ENCODE measurements at places on chromosomes 3 and 15. TPM values are rescaled to one million over a fixed set of nuclear protein-coding genes. Genes with fewer than 3 reads are reported as not detected.
A peak's percentile ranks its signal among the peaks of the same experiment; 100 is the strongest.

GOLGA8M gene
- not detected for total RNA-seq

RBP2 gene
- total RNA-seq: not detected

GOLGA6L7 gene
- total RNA-seq: 0.15 TPM

CD80 gene
- total RNA-seq: 0.12 TPM

KNG1 gene
- not detected for total RNA-seq

FBXW12 gene
- total RNA-seq: 0.30 TPM

SLC9A9 gene
- total RNA-seq: 1.4 TPM

HRG gene
- not detected for total RNA-seq

IL5RA gene
- not detected for total RNA-seq

CASR gene
- not detected for total RNA-seq

GRCh38 chr3:112579697-112580096, 17.9 kb downstream of the SLC35A5 start:
- no peak for DNase-seq
- no peaks in the 10 kb centered on the region for H3K27me3 ChIP-seq
- H3K27ac ChIP-seq: no peak overlapping the region

- H3K36me3 ChIP-seq: no peaks in the 10 kb centered on the region
- H3K4me3 ChIP-seq: no peak overlapping the region
- H3K4me1 ChIP-seq: no peaks in the 10 kb centered on the region
- DNase-seq: no peak
- H3K27ac ChIP-seq: no peak overlapping the region
These were observed 175.4 kb downstream of the ATP10A start for GRCh38 chr15:25687689-25688088.

DNA sequence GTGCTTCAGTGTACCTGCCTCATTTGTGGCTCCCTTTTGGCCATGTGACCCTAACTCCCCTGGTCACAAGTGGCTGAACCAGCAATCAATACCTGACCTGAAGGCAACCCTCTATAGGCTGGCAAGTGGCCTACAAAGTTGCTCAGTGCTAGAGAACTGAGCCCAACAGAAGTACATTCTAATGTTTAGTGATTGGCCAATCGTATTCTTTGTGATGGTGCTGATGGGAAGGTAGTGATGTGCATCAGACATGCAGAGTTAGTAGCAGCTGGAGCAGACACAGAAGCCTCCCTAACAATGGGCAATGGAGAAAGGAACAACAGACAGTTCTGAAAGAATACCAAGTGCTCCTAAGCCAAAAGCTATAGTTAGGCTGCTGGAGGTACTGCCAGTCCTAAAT, 10.4 kb upstream of the ATOSA start:
- DNase-seq: no peak
- H3K4me1 ChIP-seq: no peaks in the 10 kb centered on the region
- no peak overlapping the region for H3K4me3 ChIP-seq
- H3K27me3 ChIP-seq: no peaks in the 10 kb centered on the region

- no peak overlapping the region for H3K4me3 ChIP-seq
- no peak for DNase-seq
- no peaks in the 10 kb centered on the region for H3K4me1 ChIP-seq
- H3K36me3 ChIP-seq: no peaks in the 10 kb centered on the region
These were observed 20.2 kb downstream of the ATOSA start for GRCh38 chr15:52658955-52659354.

GRCh38 chr3:144085964-144086363, 114.3 kb downstream of the DIPK2A start:
- no peak overlapping the region for H3K4me3 ChIP-seq
- no peak for DNase-seq
- no peaks in the 10 kb centered on the region for H3K4me1 ChIP-seq
- no peak overlapping the region for H3K27ac ChIP-seq

DNA sequence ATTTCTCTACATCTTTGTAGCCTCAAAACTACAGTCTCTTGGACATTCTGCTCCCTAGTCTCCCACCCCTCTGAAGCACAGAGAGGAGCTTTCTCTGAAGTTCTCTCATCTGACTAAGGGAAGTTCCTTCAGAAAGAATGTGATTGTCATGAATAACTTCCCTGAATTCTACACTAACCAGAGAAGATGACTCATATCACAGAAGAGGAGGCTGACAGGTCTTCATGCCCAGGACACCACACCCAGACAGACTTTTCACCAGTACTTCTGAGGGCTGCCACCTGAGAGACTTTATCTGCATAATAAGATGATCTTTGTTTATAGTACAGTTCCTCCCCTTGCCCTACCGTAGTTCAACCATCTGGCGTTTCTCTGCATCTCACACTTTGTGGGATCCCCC, 52.8 kb downstream of the CDIN1 start:
- H3K4me1 ChIP-seq: no peaks in the 10 kb centered on the region
- DNase-seq: no peak
- H3K4me3 ChIP-seq: no peak overlapping the region
- H3K36me3 ChIP-seq: no peaks in the 10 kb centered on the region
- H3K27ac ChIP-seq: no peak overlapping the region
- no peaks in the 10 kb centered on the region for H3K27me3 ChIP-seq

DNA sequence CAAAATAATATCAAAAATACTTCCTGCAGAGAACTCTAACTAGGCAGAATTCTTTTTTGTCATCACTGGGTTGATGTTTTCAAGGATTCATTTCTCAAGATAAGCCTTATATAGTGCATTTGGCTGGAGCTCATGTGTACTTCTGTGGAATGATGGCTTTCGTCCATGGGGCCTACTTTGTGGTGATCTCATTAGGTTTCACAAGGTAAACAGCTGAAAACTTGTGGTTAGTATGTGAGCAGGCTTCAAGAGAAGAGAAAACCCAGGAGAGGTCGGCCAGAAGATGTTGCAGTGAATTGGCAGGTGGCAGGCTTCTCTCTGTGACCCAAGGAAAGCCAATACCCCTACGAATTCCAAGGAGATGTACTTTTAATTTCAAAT, 121.4 kb upstream of the PHLDB2 start:
- H3K27me3 ChIP-seq: no peaks in the 10 kb centered on the region
- peaks cover 61% of the 10 kb centered on the region for H3K4me1 ChIP-seq
- peak; percentile 87 for DNase-seq
- H3K27ac ChIP-seq: peak overlapping the region; percentile 90
- no peaks in the 10 kb centered on the region for H3K36me3 ChIP-seq
- no peak overlapping the region for H3K4me3 ChIP-seq

- DNase-seq: peak; percentile 80
- H3K27ac ChIP-seq: no peak within 1 kb of the TSS
- H3K4me1 ChIP-seq: no peaks in the 10 kb centered on the region
- no peaks in the 10 kb centered on the region for H3K36me3 ChIP-seq
- peak within 1 kb of the TSS; percentile 70 for H3K4me3 ChIP-seq
These were observed at the start of gene XYLB for GRCh38 chr3:38346587-38347410. Gene XYLB (plus strand): TSS chr3:38346785. CDS start chr3:38346869, 84 bp downstream.

DNA sequence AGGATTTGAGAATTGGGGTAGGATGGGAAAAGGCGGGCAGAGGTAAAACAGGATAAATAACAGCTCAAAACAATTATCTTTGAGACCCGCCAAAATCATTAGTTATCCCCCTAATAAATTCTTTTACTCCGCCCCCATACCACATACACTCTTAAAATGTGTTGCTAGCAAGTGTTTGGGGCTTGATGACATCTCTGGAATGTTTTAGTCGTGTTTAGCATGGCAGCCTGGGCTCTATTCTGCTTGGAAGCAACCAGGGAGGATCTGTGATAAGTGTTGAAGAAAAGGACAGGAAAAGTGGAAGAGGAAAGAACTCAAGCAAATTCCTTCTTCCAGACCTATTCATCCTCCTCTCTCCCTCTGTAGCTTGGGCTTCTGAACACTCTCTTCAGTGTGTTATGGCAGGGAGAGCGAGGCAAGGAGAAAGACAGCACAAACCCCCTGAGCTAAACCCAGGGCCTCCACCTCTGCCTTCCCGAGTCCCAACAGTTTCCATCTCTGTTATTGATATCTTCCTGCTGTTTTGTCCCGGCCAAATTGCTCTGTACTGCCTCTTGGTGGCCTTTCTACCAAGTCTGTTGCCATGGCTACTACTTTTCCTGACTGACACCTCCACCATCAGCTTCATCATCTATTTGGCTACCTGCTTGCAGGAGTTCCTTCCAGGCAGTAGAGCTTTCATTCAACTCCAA, 135.8 kb downstream of the RPL22L1 start:
- no peak overlapping the region for H3K4me3 ChIP-seq
- H3K36me3 ChIP-seq: no peaks in the 10 kb centered on the region
- H3K27me3 ChIP-seq: no peaks in the 10 kb centered on the region

DNA sequence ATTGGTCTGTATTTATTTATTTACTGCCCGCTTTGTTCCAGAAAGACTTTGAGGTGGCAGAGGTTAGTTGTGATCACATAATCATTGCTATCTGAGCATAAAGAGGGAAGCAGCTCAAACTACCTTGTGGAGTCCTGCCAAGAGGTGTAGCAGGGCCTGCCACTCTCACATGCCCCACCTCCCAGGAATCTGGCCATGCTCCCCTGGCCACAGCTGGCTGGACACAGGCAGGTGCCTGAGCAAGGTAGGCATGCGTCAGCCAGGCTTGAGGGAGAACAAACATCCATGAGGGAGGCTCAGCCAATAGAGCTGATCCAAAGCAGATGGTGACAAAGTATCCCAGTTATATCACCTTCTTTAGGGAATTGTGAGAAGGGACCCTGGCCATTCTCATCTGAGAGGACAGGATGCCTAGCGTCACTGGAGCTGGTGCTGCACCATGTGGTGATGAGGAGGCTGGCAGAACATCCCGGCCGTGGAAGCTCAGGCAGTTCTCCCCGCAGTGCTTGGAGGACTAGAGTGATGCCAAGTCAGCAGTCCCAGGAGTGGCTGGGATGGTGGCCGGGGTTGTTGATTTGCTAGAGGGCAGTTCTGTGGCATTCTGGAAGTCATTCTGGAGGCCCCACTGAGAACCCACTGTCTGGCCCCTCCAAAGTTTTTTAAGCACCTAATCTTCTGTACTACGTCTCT, 6.8 kb upstream of the POLG start:
- H3K4me3 ChIP-seq: no peak overlapping the region
- no peak overlapping the region for H3K27ac ChIP-seq
- H3K27me3 ChIP-seq: 0 out of 2 replicates have a peak, but pooled peaks cover 8% of the 10 kb centered on the region
- H3K36me3 ChIP-seq: no peaks in the 10 kb centered on the region
- no peaks in the 10 kb centered on the region for H3K4me1 ChIP-seq

- no peaks in the 10 kb centered on the region for H3K27me3 ChIP-seq
- H3K27ac ChIP-seq: no peak overlapping the region
- DNase-seq: peak; percentile 26
- no peaks in the 10 kb centered on the region for H3K36me3 ChIP-seq
- no peak overlapping the region for H3K4me3 ChIP-seq
These were observed 174.2 kb upstream of the ATP11B start for GRCh38 chr3:182618981-182619591.

DNA sequence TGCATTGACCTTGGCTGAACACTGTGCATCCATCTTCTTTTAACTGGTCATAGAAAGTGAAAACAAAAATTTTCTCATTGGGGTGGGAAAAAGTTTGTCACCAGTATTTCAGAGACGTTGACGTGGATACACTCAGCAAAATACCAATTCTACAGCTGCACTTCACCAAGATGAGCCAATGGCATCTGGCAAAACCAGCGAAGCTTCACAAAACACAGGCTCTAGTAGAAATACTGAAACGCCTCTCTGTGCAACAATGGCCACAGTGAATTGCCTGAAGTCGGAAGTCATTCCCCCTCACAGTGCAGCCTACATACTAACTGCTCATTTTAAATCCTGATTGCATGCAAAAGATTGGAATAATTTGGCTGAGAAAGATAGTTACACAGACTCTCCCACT, 17.0 kb downstream of the PCYT1A start:
- no peak overlapping the region for H3K27ac ChIP-seq
- no peak for DNase-seq
- no peak overlapping the region for H3K4me3 ChIP-seq

GRCh38 chr3:56630966-56631365, 52.1 kb downstream of the TASOR start:
- H3K27ac ChIP-seq: no peak overlapping the region
- H3K4me3 ChIP-seq: no peak overlapping the region
- no peaks in the 10 kb centered on the region for H3K27me3 ChIP-seq
- no peaks in the 10 kb centered on the region for H3K4me1 ChIP-seq
- no peak for DNase-seq
- peaks cover 23% of the 10 kb centered on the region for H3K36me3 ChIP-seq

DNA sequence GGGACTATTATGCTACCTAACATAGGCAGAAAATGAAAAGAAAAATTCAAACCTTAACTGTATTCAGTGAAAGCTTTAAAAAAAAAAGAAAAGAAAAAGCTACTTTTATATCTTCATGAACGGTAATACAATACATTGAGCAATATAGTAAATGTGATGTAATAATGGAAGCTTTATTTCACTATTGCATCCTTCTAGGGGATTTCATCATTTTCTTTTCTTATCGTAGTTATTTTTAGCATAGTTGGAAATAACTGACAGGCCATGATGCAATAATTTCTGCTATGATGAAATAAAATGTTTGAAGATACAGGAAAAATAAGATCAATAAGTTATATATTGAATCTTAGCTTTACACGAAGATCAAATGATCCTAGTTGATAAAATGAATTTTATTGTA, 40.3 kb upstream of the ZCWPW2 start:
- no peak for DNase-seq
- H3K4me1 ChIP-seq: no peaks in the 10 kb centered on the region
- H3K4me3 ChIP-seq: no peak overlapping the region
- H3K27ac ChIP-seq: no peak overlapping the region
- H3K27me3 ChIP-seq: no peaks in the 10 kb centered on the region

GRCh38 chr3:48516571-48516970, 12.6 kb upstream of the SHISA5 start:
- no peak for DNase-seq
- H3K36me3 ChIP-seq: no peaks in the 10 kb centered on the region
- H3K4me3 ChIP-seq: no peak overlapping the region
- H3K27me3 ChIP-seq: no peaks in the 10 kb centered on the region
- H3K27ac ChIP-seq: no peak overlapping the region

GRCh38 chr3:22933051-22933840, 269.9 kb upstream of the UBE2E2 start:
- peak; percentile 23 for DNase-seq
- H3K27ac ChIP-seq: no peak overlapping the region
- no peaks in the 10 kb centered on the region for H3K4me1 ChIP-seq
- H3K27me3 ChIP-seq: no peaks in the 10 kb centered on the region
- no peak overlapping the region for H3K4me3 ChIP-seq
- H3K36me3 ChIP-seq: no peaks in the 10 kb centered on the region

GRCh38 chr15:47300596-47300995, 416.7 kb upstream of the SEMA6D start:
- H3K36me3 ChIP-seq: no peaks in the 10 kb centered on the region
- H3K27me3 ChIP-seq: no peaks in the 10 kb centered on the region
- H3K27ac ChIP-seq: no peak overlapping the region
- peaks cover 22% of the 10 kb centered on the region for H3K4me1 ChIP-seq

GRCh38 chr3:111733154-111733553, 125.9 kb upstream of the PHLDB2 start:
- DNase-seq: no peak
- no peak overlapping the region for H3K4me3 ChIP-seq
- H3K27me3 ChIP-seq: no peaks in the 10 kb centered on the region

DNA sequence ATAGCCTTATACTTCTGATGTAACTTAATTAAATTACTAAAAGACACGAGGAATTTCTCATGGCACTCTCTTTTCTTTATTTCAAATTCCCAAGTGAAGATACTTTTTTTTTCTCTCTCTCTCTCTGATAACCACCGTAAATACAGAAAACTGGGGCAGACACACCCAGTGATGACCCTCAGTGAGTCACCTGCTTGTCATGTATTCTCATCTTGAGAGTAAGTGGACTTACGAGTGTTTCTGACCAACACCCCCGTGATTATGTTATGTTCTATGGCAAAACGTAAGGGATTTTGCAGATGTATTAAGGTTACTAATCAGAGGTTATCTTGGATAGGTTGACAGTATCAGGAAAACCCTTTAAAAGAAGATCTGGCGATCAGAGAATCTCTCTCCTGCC, 348.8 kb upstream of the ZNF717 start:
- no peak overlapping the region for H3K4me3 ChIP-seq
- no peak for DNase-seq
- H3K4me1 ChIP-seq: peaks cover 7% of the 10 kb centered on the region
- H3K27ac ChIP-seq: no peak overlapping the region
- H3K36me3 ChIP-seq: no peaks in the 10 kb centered on the region
- H3K27me3 ChIP-seq: no peaks in the 10 kb centered on the region
